ENCODE measurements at places on chromosomes 12 and 14. TPM values are rescaled to one million over a fixed set of nuclear protein-coding genes. Genes with fewer than 3 reads are reported as not detected.

DNA sequence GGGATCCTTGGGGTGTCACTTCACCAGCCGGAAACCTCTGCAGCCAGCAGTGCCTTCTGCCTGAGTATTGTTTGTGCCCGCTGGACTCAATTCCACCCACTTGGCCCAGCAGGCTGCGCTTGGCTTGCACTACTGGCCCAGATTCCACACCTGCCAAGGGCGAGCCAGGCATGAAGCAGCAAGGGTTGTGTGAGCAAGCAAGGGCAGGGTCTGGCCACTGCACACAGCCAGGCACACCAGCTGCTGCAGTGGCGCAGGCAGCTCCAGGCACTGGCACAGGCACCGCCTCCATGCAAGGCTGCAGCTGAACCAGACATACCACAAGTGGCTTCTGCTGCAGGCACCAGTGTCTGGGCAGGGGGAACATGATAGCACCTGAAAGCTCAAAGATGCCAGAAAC, 99.5 kb downstream of the NUAK1 start:
- no peak for DNase-seq

- DNase-seq = no peak
These were observed 117.3 kb upstream of the NAP1L1 start for GRCh38 chr12:76201758-76202157.

DNA sequence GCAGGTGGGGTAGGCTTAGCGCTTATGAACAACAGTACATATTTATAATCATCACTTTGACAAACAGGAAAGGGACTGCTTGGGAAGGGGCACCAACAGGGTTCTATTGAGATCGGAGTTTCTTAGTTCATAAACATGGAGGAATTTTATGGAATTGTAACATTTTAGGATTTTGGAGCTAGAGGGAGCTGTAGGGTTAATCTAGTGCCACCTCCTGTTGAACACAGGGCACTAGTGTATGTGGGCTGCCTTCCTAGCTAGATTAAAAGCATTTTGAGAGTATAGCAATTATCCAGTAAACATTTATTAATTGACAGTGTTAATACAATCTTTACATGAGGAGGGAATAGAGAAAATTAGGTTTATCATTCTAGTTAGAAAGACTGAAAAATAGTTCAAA, 23.1 kb upstream of the TBC1D30 start:
- DNase-seq = no peak

DNA sequence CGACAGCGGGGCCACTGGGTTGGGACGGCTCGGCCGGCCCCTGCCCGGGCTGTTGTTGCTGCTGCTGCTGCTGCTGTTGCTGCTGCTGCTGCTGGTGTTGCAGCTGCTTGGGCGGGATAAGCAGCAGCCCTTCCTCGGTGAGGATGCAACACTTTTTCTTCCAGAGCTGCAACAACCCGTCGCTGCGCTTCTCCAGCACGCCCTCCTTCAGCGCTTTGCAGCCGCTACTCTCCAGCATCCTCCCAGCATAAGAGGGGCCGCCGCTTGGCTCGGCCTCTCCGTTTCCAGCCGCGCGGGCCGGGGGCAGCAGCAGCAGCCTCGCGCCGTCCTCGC, 529 bp downstream of the PHLDA1 start:
- no peak for DNase-seq

The OGFOD2 gene
- total RNA-seq = 34.3 TPM

DNA sequence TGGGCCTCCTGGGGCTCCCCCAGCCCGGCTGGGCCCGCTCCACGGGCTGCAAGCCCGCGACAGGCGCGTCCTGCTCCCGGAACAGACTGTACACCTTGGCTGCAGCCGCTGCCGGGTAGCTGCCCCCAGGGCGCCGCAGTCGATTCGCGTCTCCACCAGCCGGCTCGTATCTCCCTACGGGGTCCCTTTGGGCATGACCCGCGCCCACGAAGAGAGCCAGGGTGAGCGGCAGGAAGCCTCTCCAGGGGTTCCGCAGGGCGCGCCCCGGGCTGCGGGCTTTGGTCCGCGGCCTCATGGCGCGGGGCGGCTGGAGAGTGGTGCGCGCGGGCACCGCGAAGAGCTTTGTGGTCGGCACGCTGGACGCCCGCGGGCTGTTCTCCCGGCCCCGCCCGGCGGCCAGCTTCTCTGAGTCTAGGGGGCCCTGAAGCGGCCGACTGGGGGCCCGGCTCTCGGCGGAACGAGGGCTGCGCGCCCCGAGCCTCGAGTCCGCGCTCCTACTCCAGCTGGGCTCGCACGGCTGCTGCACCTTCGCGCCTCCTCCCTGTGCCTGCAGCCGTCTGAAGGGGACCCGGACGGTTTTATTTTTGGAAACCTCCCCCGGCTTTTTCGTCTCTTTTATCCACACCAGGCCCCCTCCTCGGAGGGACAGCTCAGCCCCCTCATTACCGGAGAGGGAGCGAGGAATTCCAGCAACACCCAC, at the start of gene LTBP2:
LTBP2 (minus strand) TSS at position 588 of the 700 bp plus-strand sequence; CDS start at position 295, 293 bp downstream.
- peak; percentile 54 for DNase-seq

DNA sequence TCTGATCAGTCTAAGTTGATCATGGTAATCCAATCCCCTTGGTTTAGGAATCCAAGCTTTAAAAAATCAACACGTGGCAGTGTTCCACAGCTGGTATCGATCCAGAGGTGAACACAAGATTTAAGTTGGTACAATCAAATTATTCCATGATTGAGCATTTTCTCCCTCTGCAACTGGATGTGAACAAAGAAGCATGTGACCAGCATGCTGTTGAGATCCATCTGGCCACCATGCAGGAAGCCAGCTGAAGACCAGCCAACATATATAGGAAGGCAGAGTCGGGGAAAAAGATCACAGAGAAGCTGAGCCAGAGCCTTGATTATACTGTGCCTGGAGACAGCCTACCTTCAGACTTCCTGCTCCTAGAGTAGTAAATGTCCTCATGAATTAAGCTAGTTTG, 158.3 kb downstream of the SEC23A start:
- no peak for DNase-seq

- no peak for DNase-seq
These were observed 25.8 kb downstream of the VDR start for GRCh38 chr12:47878918-47879481.

- DNase-seq = peak; percentile 23
These were observed 35.2 kb upstream of the FAM181A start for GRCh38 chr14:93891756-93892504.

GRCh38 chr12:103580026-103580425, 7.0 kb upstream of the STAB2 start:
- DNase-seq = no peak

DNA sequence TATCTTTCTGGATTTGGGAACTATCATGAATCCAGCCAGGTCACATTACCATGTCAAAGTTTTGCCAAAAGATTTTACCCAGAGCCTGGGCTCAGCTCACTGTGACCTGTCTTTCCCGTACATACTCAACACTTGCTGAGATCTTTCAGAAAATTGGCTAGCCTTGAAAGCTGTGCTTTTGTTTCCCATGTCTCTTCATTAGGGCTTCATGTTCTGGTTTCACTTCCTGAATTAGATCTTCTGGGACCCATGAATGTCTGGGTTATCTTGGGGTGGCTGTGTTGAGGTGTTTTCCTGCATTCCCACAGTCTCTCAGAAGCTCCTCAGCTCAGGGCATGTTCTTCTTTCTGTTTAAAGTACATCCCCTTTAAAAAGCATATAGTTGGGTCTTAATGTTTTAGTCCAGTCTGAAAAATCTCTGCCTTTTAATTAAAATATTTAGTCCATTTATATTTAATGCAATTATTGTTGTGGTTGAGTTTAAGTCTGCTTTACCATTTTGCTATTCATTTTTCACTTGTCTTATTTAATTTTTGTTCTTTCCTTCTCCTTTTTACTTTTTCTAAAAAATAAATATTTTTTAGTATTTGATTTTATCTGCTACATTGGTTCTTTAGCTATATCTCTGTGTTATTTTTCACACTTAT, 242.7 kb downstream of the VRK1 start:
- DNase-seq = no peak

The ALG10B gene
- 3.0 TPM for total RNA-seq

The OR11H6 gene
- total RNA-seq = not detected

The LTB4R2 gene
- 16.7 TPM for total RNA-seq

- no peak for DNase-seq
These were observed 28.4 kb upstream of the SFSWAP start for GRCh38 chr12:131682510-131682895.

The AJUBA gene
- total RNA-seq = 70.2 TPM

GRCh38 chr12:111296906-111297463, 71.9 kb downstream of the PHETA1 start:
- no peak for DNase-seq

GRCh38 chr12:93758801-93759373, 81.7 kb downstream of the CRADD start:
- DNase-seq = no peak

- no peak for DNase-seq
These were observed 61.7 kb upstream of the DDX11 start for GRCh38 chr12:31011746-31012566.

GRCh38 chr14:69055999-69056788, 77.1 kb upstream of the ACTN1 start:
- no peak for DNase-seq

DNA sequence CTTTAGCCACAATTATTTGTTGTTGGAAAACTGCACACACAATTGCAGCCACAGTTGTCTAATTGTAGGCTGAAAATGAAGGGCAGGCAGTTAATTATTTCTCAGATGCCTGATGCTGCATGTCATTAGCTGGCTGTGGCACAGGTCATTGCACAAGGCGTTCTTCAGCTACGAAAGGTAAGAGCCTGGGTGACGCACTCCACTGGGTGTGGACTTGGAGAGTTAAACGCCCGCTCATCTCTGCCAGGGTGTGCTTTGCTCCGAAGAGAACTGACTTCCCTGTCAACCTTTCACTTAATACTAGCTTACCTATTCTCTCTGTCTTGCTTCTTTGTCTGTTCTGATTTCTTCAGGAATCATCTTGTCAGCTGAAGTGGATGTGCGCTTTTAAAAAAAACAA, 91.4 kb upstream of the CPM start:
- DNase-seq = peak; percentile 77

The POTEM gene
- total RNA-seq = 0.57 TPM

GRCh38 chr12:25283006-25283405, 32.3 kb upstream of the KRAS start:
- no peak for DNase-seq

DNA sequence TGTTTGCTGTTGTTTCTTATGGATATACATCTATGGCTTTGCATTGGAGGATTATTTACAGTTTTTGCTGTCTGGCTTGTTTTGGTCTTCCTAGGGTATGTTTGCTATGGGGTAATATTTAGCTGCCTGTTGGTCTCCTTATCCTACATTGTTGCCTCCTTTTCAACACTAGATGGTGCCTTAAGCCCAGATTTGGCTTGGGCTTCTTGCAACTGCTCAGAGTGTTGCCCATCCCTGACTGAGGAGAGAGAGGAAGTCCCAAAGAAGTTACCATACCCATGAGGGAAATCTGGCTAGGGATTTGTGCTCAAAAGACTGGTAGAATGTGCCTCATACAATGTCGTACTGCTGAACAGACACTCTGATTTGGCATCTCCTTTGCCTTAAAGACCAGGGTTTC, 94.6 kb upstream of the MUCL1 start:
- peak; percentile 52 for DNase-seq

DNA sequence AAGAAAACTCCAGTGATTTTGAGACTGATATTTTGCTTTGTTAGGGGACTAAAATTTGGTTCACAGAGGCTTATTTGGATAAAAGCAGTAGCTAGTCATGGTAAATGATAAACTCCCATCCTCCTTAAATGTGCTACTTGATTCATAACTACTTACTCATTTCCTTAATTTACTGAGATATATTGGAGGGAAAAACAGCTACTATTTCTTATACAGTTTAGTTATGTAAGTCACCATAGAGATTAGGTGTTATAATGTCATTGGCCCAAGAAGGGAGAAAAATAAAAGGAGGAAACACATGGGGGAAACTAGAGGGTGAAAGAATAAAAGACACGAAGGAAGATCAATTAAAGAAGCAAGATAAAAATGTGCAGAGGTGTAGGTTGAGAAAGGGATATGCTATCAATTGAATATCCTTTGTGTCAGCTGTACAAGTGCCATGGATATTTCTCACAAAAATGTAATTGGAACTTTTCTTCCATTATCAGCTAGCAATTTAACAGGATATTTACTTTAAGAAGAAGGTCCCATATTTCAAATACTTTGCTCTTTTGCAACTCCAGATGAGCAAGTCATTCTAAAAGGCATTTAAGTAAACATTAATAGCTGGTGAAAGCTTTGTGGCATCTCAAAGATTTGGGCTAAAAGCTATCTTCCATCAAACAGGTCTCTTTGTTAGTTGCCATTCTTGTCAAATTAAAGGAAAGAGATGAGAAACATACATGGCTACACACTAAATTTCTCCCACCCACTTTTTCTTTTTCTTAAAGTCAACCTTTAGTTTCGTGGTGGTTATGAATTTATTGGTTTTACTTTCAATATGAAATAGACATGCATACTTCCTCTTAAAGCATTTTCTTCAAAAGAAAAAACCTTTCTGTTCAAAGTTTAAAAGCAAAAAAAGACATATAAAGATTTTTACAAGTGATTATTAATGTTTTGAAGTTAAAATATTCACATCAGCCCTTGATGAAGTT, 439.5 kb downstream of the CCER1 start:
- DNase-seq = no peak

DNA sequence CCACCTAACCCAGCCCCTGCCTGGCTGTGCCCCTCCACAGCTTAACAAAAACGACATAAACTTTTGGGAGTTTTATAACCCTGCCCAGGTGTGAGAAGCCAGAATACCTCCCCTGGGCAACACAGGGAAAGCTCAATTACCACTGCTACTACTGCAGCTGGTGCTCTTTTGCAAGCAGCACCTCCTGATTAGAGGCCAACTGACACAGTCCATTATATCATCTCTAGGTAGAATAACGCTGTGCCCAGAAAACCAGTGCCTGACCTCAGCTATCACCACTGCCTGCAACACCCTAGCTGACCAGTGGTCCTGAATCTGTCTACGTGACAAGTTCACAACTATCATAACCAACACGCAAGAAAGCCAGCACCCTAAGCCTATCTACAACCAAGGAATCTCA, 34.2 kb downstream of the MDM1 start:
- DNase-seq = no peak

GRCh38 chr12:65170209-65170881, 962 bp downstream of the LEMD3 start:
- peak; percentile 74 for DNase-seq

DNA sequence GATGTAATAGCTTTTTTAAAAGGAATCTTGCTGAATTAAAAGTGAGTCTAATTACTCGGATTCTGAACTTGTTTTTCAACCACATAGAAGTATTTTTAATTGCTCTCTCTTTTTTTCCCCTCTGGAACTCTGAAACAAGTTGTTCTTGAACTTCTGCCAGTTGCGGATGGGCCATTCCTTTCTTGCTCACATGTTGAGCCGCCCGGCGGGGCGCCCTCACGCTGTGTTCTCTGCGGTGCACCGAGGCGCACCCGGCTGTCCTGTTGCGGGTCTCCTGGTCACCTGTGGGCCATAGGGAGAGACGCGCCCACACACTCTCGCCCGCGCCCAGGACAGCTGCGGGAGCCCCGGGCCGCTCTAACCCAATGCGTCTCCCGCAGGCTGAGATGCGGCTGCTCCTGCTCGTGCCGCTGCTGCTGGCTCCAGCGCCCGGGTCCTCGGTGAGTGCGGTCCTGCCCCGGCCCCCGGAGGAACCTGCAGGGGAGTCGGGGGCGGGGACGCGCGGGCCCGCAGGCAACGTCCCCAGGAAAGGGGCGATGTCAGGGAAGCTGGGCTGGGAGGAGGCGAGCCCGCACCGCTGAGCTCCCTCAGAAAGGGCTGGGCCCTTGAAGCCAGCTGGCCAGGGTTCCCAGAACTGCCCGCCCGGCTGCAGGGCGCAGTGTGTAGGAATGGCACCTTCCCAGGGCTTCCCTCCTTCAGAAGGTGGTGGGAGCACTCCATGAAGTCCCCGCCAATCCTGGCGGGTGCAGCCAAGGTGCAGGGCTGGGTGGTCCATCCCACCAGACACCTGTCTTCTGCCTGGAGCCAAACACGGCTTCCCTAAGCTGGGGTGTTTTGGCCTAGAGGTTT, 2.3 kb downstream of the PAPLN start:
- DNase-seq = peak; percentile 64
